ENCODE measurements at places on chromosomes 3 and 15.

- DNase-seq: no peak
These were observed 654 bp downstream of the SUSD5 start for GRCh38 chr3:33217866-33218445.

DNA sequence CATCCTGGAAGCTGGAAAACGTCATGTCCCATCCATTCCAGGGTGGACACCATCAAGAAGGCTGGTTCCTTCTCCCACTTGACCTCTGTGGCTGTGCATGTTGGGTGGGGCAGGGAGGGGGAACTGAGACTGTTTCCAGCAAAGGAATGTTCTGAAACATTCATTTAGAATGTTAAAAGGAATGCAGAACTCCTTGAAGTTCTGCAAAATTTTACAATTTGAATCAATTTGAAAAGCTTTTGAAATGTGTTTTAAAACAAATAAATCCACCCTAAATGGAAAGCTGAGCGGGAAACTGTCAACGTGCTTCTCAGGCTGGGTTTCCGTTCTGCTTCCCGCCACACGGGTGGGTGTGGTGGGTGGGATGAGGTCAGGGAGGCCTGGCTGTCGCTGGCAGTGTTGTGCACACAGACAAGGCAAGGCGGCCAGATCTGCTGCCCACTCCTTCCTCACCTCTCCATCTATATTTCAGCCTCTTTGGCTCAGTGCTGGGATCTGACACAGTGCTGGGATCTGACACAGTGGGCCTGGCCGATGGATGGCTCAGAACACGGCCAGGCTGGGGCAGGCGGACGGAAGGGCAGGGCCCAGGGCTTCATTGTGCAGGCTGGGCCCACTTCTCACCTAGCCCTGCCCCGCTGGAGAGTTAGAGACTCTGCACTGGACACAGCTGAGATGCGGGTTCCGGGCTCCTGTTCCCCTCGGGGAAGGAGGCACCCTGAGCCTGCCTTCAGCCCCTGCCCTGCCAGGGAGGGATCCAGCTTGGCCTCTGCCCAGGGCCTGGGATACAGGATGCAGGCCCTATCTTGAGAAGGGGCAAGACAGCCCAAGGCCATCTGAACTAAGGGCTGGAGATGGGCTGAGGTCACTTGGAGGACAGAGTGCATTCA, 110.4 kb downstream of the TMEM266 start:
- no peak for DNase-seq

GRCh38 chr3:119205209-119205608, 31.8 kb downstream of the UPK1B start:
- no peak for DNase-seq

DNA sequence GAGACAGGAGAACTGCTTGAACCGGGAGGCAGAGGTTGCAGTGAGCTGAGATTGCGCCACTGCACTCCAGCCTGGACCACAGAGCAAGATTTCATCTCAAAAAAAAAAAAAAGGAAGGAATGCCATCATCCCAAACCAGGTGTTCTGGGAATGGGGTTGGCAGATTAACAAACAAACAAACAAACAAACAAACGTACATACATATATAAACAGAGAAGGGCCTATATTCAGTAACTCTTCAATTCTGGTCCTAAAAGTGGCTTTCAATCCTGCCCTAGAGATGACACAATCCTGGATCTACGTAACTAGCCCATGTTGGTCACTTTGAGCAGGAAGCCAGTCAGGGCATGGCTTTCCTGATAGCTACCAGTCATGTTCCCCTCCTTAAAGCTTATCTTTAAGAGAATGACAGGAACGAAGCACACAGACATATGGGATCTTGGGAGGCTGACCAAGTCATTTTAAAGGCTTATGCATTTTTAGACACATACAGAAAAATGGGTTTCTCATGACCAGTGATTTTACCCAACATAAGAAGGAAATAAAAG, 29.9 kb upstream of the RAB11A start:
- no peak for DNase-seq

DNA sequence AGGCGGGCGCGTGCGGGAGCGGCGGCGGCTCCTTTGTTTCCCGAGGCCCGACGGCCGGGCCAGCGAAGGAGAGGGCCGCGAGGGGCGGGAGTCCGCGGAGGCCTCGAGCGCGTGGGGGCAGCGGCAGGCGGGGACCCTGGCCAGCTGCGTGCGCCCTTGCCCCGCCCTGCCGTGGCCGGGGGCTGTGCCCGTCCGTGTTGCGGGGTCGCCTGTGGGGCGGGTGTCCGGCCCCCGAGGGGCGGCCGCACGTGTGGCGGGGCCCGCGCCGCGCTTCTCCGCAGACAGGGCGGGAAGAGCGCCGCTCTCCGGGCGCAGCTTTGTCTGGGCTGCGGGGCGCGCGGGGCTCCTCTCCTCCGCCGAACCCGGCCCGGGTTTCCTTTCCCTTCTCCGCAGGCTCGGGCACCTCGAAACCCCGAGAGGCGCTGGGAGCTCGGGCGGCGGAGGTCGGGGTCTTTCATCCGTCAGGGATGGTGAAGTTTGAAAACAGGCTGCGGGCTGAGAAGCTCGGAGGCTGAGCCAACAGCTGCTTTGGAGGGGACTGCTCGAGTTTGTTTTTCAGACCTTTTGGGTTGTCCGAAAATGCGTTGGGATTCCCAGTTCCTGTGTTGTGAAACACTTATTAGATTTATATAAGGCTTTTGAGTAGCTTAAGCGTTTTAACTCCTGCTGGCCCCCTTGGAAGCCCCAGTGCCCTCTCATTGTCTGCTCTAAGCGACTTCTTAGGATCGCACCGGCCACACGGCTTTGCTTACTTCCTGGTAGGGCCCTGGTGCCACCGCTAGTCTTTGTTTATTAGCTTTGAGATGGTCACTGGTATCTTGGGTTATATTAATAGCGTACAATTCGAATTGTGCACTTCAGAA, 817 bp downstream of the USP3 start:
- DNase-seq: no peak

- no peak for DNase-seq
These were observed 54.0 kb downstream of the ETV5 start for GRCh38 chr3:186054792-186055352.

- DNase-seq: no peak
These were observed 17.9 kb upstream of the GRIP2 start for GRCh38 chr3:14558029-14558428.

DNA sequence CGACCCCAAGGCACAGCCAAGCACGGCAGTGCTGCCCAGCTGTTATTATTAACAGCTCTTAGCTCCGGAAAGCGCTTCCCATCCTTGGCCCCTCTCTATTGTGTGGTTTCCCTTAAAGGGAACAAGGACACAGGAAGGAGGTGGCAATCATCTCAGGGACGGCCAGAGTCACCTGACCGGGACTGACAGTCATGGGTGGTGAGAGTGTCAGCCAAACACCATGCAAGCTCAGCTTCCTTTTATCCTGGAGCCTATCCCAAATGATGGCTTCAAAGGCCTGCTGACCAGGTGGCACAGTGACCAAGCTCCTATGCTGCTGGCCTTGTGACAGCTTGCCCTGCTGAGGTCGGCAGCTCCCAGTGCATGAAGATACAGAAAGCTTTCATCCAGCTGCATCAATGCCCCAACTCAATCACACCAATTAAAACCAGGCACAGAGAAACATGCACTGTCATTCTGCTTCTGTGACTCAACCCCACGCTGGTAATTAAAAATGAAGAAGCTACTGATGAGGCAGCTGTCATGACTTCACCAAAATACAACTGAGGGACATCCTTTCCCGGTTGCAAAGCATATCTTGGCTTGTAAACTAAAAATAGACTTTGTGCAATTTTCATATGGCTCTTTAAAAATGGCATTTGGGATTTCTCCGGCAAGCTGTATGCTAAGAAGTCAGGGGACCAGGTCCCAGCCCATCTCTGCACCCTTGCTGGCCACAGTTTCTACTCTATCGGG, 34.0 kb downstream of the PCSK6 start:
- no peak for DNase-seq

DNA sequence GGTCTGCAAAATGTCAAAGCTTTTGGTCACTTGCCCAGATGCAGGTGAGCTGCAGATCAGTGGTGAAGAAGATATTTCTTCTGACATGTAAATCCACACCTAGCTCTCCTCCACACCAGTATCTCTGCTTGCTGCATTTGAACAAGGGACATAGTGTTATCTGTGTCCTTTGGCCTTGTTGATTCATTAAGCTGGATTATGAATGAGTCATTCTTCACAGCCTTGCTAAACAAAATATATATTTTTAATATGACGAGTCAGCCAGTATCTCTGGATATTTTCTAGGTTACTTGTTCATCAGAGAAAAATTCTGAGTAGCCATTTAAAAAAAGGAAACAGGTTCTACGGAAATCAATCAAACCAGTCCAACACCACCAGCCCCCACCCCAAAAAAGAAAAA, 190.6 kb upstream of the ADAMTS9 start:
- DNase-seq: no peak

Data from stimulated activated CD4-positive, alpha-beta T cell treated with anti-CD3 and anti-CD28 coated beads, TNF-alpha, amount 100 ng/mL, for 4 hours (primary cell).